ENCODE measurements at places on chromosomes 11 and 22.

GRCh38 chr11:57155838-57156607, 25.7 kb upstream of the LRRC55 start:
- DNase-seq: no peak

DNA sequence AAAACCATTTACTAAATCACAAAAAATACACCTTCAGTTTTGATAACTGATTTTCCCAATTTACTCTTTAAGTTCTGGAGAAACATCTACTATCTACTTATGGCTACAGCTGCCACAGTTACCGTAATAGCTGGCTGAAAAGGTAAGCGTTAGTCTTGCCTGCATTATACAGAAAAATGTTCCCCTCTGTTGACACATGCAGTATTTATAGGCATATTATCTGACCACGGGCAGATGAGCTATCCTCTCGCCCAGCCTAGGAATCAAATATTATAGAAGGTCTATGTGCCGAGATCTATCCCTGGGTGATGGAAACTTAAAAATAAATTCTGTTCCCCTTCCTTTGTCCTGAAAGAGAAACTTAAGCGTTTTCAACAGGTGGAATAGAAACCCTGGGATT, 283.8 kb downstream of the CADM1 start:
- DNase-seq: no peak

DNA sequence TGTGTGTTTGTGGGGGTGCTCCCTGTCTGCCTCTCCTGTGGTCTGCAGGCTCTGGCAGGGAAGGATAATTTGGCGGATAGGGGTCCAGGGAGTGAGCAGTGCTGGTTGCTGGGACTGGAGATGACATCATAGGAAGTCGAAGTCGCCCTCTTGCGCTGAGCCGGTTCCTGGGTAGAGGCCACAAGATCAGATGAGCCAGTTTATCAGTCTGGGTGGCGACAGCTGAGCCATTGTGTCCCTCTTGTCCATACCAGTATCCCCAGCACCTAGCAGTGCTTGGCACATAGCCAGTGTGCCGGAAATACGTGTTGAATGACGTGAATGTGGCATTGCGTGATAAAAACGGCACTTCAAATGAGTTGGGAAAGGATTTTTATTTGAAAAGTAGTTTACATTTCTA, 9.8 kb downstream of the APOL5 start:
- DNase-seq: no peak

GRCh38 chr11:3950996-3951660, 95.7 kb downstream of the STIM1 start:
- DNase-seq: no peak

- DNase-seq: no peak
Measured at GRCh38 chr11:47264119-47264518, 5.8 kb upstream of the MADD start.

- no peak for DNase-seq
Measured at GRCh38 chr22:31281733-31282132, 10.6 kb downstream of the PIK3IP1 start.

GRCh38 chr11:45585205-45585604, 80.2 kb downstream of the CHST1 start:
- no peak for DNase-seq

Data from activated B cell treated with CpG ODN at 0.5 μM for 24 hours (primary cell).